ENCODE measurements at places on chromosomes 5 and 9.

- no peak for DNase-seq
Observed at GRCh38 chr5:35822511-35822910, 34.2 kb upstream of the IL7R start.

GRCh38 chr9:108750661-108751215 is 105.0 kb downstream of the ACTL7B start:
- no peak for DNase-seq

DNA sequence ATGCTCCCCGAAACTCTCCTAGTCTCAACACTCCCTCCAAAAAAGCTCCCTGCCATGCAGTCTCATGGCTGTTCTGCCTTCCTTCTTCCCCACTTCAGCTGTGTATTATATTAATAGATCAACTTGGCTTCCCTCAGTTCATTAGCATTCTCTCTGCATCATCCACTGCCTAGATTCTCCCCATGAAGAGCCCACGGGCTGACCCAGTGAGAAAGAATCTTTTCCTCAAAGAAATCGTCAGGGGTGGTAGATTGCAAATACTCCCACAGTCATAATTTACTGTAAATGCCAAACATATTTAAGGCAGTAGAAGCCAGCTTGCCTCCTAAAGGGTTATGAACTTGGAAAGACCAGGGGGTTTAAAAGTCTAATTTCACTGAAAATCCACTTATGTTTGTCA is 33.5 kb downstream of the GNA14 start:
- DNase-seq, result no peak

- DNase-seq, result peak; percentile 53
Observed at GRCh38 chr5:164345173-164345849, 839.9 kb downstream of the MAT2B start.

DNA sequence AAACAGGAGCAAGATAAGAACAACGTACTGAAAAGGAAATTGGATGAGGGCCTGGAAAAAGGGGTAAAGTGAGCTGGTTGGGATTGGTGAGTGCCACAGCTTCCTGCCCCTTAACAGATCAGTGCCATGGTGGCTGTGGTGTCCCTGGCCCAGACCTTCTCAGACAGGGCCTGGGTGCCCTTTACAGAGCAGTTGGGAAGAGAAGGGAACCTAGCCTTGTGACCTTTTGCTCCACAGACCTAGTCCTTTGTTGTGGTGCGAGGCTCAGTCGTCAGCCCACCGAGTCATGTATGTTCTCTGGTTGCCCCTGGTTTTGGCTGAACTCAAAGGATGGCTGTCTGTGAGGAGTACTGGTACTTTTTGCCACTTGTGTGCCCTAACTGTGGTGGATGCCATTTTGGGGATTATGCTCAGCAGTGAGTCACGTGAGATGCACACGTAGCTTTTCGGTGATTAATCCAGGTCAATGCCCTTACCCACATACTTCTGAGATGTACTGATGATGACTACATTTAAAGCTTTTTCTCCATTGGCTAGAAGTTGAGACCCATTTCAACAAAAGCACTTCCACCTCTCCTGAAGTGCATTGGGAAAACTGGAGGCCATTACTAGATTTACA is 48.4 kb downstream of the EXOSC2 start:
- no peak for DNase-seq

DNA sequence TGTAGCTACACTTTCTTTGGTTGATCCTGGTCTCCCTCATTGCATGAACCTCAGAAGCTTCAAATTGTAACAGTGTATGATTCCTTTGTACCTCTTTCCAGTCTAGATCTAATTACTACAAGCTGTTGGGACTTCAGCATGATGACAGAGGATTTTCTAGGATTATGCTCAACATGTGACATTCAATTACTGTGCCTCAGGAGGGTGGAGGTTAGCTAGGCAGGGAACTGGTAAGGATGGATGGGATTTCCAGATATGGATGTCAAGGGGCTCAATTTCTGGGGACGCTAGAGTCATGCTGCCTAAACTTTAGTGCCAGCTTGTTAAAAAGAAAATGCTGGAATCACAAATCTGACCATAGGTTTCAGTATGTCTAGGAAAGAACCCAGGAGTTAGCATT is 29.2 kb upstream of the GLRA1 start:
- DNase-seq, result no peak

- DNase-seq, result no peak
Observed at GRCh38 chr5:57772512-57772911, 289.9 kb upstream of the ACTBL2 start.

DNA sequence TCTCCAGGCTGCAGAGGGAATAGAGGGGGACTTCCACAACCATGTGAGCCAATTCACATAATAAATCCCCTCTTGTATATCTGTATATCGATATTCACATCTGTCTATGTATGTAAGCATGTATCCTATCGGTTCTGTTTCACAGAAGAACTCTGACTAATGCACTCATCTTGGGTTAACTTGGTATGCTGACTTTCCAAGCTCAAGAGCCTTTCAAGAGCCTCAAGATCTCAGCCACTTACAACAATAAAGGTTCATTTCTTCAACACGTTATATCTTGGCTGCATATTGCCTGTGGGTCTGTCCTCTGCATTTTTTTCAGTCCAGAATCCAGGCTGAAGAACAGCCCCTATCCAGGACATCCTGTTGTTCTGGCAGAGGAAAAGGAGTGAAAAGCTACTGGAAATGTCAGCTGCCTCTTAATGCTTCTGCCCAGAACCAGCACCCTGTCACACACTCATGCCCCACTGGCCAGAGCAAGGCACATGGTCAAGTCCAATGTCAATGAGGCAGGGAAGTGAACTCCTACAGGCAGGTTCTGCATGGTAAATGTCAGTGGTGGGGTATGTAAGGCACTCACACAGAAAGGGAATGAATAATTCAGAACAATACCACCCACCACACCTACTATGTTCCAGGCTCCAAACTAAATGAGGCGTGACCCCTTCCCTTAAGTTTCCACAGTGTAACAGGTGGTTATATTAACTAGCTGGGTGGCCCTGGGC is 91.6 kb upstream of the ICE1 start:
- no peak for DNase-seq

DNA sequence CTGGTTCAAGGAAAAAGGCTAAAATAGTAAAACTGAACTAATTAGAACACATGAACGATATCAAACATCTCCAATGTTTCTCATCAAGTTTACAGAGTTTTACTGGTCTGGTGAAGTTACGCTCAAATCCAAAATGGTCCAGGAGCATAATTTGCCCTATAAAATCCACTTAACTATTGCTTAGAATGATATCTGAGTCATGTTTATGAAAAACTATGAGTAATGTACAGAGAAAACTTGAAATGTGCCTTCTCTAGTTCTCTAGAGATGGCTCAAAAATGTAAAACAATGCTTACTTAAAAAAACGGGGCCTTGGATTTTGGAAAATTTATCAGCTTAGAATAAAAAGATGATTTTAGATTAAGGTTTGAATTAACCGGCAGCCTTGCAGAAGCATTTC is 108.1 kb downstream of the FBXW11 start:
- DNase-seq, result no peak

DNA sequence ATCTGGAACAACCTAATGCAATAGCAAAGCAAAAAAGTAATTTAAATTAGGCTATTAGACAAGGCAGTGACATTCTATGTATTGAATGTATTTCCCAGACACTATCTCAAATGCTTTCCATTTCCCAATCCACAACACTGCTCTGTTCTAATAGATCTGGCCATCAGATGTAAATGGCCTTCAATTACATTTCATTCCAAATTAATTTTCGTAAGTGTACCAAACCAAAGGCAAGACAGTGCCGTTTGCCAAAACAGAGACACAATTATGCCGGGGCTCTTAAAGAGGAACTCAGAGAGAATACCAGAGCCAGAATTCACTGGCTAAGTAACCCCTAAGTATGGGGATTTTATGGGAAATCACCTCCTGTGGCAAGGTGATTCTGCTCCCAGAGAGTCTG is 63.1 kb downstream of the GNAQ start:
- no peak for DNase-seq

GRCh38 chr5:19928562-19929421 is 59.2 kb downstream of the CDH18 start:
- no peak for DNase-seq

DNA sequence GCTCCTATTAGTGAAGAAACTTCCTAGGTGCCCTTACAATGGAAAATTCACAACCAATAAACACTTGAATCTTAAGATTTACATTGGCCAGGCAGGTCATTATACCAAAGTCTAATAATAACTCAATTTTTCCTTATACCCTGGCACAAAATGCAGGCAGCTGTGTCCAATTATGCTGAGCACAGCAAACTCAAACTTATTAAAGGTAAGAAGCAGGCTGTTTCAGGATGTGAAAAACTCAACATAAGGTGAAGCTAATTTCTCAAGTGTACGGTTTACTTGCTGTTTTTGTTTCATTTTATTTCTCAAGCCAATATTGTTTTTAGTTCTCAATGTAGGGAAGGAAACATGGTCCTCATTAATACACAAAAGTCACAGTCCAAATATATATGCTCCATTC is 405.1 kb downstream of the KCTD16 start:
- DNase-seq, result no peak

DNA sequence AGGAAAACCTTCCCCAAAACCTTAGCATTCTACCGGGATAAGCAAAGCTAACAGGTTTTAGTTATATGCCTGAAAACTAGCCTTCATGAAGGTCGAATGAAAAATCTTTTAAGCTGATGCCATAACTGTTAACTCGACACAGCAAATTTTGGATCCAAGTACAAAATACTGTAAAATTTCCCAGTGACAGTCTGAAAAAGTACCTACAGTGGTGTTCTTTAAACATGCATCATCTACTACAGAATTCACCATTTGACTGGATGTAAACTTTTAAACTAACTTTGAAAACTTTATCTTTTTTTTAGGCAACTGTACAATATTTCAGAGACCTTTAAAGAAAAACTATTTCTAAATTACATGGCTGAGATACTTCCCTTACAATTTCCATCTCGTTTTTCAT is 791 bp downstream of the RAPGEF6 start:
- DNase-seq, result no peak

DNA sequence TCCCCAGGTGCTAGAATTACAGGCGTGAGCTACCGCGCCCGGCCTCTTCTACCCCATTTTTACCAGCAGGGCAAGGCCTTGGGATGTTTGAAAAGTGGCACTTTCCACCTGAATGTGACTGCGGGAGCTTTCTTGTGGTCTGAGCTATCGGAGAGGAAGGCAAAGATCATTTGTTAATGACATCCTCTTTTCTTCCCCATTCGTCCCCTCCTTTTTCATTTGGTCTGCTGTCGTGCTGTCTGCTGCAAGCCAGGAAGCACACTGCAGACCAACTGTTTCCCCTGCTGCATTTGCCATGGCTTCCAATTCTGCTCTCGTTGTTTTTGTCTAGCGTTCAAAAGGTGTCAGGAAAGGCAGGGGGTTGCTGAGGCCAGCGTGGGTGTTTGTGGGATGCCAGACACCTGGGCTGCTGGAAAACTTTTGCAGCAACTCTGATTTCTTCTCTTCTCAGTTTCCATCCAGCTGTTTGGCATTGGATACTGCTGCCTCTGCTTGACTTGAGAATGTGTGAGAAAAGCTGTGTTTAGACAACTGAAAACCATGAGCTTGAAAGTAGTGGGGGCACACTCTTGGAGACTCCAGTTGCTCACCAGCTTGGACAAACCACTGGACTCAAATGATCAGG is 196.4 kb upstream of the MSX2 start:
- DNase-seq, result no peak

DNA sequence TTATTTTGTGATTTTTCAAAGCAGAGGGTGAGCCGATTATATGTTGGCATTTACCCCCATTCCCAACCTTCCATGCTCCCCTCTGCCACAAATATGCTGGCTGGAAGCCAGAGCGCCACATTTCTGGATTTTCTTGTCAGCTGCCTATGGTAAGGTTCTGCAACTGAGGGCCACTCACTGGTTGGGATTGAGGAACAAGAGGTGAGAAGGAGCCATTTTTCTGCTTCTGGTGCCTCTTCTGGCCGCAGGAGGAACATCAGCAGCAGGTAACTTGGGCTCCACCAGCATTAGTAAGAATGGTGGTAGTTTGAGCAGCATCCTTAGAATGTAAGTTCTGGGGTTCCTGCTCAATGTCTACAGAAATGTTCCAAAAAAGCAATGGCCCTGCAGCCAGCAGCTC is 159.5 kb upstream of the MAST4 start:
- DNase-seq, result no peak

DNA sequence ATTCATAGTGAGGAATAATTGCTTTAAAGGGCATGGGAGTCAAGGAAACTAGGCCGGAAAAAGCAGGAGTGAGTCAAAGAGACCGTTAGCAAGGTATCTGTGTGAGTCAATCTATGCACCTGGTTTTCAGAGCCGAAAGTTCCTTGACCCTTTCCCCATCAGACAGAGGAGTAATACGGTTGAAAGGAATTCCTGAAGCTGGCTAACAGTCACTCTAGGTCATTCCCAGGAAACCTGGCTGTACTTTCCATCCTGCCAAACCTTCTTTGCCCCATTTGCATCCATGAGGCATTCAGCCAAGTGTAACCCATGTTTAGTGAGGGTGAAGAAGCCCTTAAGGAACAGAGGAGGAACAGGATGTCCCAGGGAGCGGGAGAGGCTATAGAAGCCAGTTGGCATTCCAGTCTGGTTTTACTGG is 16.2 kb downstream of the RBM18 start:
- DNase-seq, result no peak

DNA sequence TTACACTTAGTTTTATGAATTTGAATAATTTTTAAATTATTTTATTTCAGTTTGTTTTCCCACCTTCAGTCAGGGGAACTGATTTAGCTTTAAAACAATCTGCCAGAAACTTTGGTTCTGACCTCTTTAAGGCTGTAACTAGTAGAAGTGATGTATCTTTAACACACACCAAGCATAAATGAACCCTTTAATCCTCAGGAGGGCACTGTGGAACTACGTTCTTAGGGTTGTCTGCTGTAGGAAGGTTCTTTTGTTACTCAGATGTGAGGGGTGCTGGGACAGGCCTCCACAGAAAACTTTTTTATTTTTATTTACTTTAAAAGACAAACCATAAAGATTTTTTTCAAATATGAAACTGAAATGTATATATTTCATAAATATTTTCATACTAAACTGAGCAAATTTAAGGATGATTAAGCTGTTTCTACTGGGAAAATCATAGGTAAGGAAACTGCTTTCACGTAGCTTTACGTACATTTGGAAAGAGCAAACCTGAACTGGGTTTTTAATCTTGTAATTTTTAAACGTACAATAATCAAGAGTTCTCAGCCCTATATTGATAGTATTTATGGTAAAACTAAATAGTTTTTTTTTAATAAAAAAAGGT is 5.3 kb downstream of the KLF4 start:
- peak; percentile 50 for DNase-seq

- peak; percentile 1 for DNase-seq
Observed at GRCh38 chr9:96108691-96109380, 193.1 kb downstream of the HSD17B3 start.

DNA sequence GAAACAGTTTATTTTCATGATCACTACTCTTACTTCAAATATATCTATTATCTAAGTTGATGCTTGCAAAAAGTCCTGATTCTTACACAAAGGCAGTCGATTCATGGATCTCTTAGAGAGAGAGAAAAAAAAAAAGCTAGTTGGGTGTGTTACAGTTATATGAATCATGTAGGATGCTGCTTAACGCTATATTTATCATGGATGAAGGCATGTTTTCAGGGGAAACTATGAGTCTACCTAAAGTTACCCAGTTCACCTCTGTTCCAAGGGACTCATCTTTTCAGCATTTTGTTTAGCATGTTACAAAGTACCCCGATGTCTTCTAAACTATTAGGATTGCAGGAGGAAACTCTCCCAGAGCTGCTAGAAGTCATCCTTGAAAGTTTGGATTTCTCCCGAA is 13.5 kb downstream of the TMC1 start:
- no peak for DNase-seq

All from femur (tissue), 1 donor.